ENCODE measurements at places on chromosomes 5 and 9. TPM values are rescaled to one million over a fixed set of nuclear protein-coding genes. Genes with fewer than 3 reads are reported as not detected.

The PDE8B gene
- 10.6 TPM for polyA plus RNA-seq

The CER1 gene
- polyA plus RNA-seq, result not detected

The SQSTM1 gene
- 125 TPM for polyA plus RNA-seq

The EGR1 gene
- polyA plus RNA-seq, result 60.4 TPM

DNA sequence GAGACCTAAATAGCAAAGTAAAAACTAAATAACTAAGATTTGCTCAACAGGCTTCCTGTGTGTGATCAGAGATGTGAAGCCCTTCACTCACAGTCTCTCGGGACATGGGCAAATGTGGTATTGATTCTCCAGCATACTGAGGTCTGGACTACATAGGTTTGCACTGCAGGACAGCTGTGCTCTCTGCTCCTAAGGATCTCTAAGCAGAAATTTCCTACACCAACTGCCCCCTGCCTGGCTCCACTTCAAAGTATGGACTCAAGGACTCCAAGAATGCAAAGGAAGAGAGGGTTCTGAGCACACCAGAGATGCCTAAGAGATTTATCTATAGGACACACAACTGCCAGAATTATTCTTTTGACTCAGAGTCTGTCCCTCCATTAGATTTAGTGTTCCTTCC, 487.2 kb downstream of the SEMA5A start:
- no peak for DNase-seq
- no peaks in the 10 kb centered on the region for H3K27me3 ChIP-seq
- H3K36me3 ChIP-seq, result no peaks in the 10 kb centered on the region
- peaks cover 5% of the 10 kb centered on the region for H3K4me1 ChIP-seq
- no peak overlapping the region for H3K4me3 ChIP-seq

DNA sequence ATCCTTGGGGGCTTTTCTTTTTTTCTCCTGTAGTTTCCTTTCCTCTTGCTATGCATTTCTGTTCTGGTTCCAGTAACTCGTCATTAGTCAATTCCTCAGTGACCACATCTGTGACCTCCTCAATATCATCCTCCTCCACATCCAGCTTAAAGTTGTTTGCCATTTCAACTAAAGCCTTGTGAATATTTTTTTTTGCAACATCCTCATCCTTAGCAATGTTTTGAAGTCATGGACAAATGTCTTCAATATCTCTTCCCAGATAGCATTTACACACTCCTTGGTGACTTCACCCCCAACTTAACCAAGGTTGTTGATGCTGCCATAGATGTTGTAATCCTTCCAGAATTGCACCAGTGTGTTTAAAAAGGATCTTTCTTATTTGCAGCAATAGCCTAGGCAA, 14.7 kb upstream of the ADRB2 start:
- H3K36me3 ChIP-seq, result no peaks in the 10 kb centered on the region
- no peaks in the 10 kb centered on the region for H3K4me1 ChIP-seq

- no peaks in the 10 kb centered on the region for H3K36me3 ChIP-seq
- H3K27ac ChIP-seq, result no peak overlapping the region
- H3K4me1 ChIP-seq, result no peaks in the 10 kb centered on the region
- no peak overlapping the region for H3K4me3 ChIP-seq
- DNase-seq, result peak; percentile 25
- H3K27me3 ChIP-seq, result no peaks in the 10 kb centered on the region
Observed at GRCh38 chr9:115237385-115237998, 119.5 kb upstream of the TNC start.

GRCh38 chr5:92560698-92561401, 1020.2 kb downstream of the NR2F1-AS1 start:
- H3K36me3 ChIP-seq, result no peaks in the 10 kb centered on the region
- H3K27ac ChIP-seq, result no peak overlapping the region
- H3K27me3 ChIP-seq, result no peaks in the 10 kb centered on the region
- no peak overlapping the region for H3K4me3 ChIP-seq
- no peaks in the 10 kb centered on the region for H3K4me1 ChIP-seq

DNA sequence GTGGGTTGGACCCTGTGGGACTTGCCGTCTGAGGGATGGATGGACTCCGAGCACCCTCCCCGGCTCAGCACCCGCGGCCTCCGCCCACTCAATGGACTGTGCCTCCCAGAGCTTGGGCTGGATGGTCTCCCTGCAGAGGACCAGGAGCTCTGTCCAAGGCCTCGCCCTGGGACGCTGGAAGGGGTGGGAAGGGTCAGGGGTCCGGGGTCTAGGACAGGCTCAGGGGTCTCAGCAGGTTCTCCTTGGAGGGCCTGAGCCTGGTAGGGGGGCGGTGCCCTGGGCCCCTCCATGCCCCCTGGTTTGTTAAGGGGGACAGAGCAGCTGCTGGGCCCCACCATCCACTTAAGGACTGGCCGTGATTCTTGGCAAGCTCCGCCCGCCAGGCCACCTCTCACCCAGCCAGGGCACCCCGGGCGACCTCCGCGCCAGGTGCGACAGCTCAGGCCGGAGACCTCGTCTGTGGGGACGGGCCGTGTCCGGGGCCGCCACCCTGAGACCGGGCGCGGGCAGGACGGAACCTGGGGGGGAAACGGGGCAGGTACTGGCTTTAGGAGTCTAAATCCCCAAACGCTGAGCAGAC, 29.2 kb downstream of the EXOC3 start:
- no peaks in the 10 kb centered on the region for H3K36me3 ChIP-seq
- peaks cover 10% of the 10 kb centered on the region for H3K4me1 ChIP-seq
- no peaks in the 10 kb centered on the region for H3K27me3 ChIP-seq
- DNase-seq, result peak; percentile 72

All from ovary (tissue), 10 donors.